ENCODE measurements at places on chromosomes 11 and 22.

GRCh38 chr11:2665526-2666400, 34.0 kb downstream of the KCNQ1OT1 start:
- no peak for DNase-seq

DNA sequence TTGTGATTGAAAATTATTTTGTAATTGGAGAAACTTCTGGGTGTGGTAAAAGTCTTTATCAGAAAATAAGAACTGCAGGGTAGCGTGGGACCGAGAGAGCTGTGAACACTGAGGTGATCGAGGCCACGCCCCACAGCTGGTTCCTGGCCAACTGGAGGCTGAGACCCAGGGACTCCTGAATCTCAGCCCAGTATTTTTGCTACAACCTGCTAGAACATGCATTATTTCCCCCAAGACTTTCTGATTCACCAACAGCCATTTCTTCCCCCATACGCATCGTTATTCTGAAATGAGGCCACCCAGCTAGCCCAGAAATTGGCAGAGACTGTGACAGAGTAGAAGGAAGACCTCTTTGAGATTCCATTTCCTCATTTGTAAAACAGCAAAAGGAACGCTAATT, 3.4 kb upstream of the FGF19 start:
- DNase-seq = no peak

GRCh38 chr22:35315141-35315854, 15.6 kb downstream of the TOM1 start:
- DNase-seq = no peak

DNA sequence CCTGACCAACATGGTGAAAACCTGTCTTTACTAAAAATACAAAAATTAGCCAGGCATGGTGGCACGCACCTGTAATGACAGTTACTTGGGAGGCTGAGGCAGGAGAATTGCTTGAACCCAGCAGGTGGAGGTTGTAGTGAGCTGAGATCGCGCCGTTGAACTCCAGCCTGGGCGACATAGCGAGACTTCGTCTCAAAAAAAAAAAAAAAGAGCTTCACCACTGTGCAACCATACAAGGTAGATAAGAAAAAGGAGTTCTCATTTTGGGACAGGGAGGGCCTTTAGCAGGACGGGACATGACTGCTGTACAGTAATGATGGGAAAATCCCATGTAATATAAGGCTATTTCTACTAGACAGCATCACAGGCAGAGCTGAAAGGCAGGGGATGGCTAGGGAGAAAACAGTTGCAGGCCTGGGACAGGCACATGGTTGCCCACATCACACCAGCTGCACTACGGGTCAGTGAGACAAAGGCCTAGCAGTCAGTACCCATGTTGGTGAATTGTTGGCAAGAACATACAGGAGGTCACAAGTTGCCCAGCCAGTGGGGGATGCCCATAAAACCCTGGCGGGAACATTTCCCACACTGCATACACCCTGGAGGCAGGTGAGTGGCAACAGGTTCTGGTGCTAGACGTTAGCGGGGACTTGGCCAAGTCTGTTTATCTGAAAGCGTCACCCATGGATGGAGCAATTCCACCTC, 5.4 kb downstream of the TANGO2 start:
- DNase-seq = no peak

DNA sequence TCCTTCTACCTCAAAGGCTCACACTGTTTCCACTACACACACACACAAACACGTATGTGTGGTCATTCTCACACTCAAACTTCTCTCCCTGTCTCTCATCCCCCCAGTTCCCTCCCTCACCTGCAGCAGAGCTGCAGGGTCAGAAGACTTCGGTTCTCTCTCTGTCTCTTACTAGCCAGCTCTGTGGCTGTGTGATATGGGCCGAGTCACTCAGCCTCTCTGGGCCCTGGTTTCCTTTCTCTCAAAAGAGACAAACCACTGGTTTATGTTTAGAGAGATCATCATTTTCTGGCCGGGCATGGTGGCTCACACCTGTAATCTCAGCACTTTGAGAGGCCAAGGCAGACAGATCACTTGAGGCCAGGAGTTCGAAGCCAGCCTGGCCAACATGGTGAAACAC, 21.1 kb downstream of the TSPAN18 start:
- no peak for DNase-seq

- DNase-seq = peak; percentile 81
Measured at GRCh38 chr22:46798366-46799350, 36.2 kb downstream of the TBC1D22A start.

GRCh38 chr11:11569936-11570491, 51.8 kb downstream of the GALNT18 start:
- DNase-seq = no peak

DNA sequence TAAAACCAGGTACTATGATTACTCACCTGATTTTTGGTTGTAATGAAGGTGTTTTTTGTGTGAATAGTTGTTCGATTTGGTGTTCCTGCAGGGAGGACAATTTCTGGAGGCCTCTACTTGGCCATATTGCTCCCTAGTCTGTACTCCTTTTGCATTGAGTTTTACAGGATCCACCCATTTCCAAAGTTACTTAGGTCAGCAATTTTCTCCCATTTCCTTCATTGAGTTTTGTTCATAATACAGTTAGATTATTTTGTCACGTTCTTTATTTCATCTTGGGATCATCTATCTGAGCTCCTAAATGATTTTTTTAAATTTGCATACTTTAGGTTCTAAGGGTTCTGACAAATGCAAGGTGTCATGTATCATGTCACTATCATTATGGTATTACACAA, 20.1 kb upstream of the AQP11 start:
- no peak for DNase-seq

- DNase-seq = peak; percentile 48
Measured at GRCh38 chr11:14249121-14249963, 109.6 kb downstream of the RRAS2 start.

- DNase-seq = no peak
Measured at GRCh38 chr22:31652911-31653684, 8.9 kb downstream of the PISD start.

DNA sequence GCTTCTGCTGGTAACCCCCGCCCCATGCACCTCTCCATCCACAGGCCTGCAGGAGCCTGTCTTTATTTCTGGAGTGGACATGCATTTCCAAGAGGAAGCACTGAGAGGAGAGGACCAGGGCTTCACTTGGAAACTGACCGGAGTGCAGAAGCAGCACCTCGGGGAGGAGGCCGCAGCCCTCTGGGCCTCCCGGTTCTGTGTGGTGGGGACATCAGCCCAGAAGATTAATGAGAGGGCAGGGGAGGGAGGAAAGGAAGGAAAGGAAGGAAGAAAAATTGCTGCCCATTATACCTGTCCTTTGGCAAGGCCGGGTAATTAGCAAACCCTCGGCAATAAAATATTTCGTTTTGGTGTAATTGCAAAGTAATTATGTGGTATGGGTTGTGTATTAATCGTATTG, 97.0 kb downstream of the TP53I11 start:
- DNase-seq = no peak

- no peak for DNase-seq
Measured at GRCh38 chr22:22342697-22343580, 98.4 kb downstream of the VPREB1 start.

GRCh38 chr11:111438168-111438567, 59.1 kb upstream of the POU2AF1 start:
- DNase-seq = no peak

DNA sequence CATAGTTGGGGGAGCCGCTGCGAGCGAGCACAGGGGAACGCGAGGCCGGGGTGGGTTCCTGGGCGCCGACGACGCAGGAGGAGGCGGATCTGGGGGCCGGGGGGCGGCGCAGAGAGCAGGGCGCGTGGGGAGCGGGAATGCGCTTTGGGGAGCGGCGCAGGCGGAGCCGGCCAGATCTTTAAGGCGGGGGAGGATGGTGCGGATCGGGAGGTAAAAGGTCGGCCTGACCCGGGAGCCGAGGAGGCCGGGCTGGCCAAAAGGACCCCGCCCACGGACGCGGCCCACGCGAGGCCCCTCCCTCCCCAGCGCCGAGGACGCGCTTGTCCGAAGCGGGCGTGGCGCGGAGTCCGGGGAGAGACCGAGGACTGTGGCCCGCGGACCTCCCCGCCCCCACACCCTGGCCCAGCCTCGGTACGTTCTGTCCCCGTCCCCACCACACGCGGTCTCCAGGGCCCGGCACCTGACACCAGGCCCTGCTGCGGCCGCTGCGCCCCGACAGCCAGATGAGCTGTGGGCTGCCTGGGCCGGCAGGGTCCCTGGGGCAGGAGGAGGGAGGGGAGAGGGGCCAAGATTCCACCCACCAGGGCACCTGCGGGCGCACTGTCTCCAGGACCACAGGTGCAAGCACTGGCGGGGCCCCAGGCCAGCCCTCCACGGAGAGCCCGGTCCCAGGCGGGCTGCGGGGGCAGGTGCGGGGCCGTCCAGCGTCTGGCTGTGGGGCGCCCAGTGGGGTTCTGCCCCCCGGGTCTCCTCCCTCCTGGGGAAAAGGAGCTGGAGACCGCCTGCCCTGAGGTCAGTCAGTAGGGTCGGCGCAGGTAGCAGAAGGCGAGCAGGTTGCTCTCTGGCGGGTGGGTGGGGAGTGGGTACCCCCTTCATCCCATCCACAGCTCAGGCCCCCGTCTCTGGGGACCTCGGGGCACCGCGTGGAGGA, 10.9 kb downstream of the PIM3 start:
- DNase-seq = peak; percentile 77

- no peak for DNase-seq
Measured at GRCh38 chr22:45964926-45965527, 11.9 kb downstream of the WNT7B start.
